ENCODE measurements at places on chromosomes 7 and 10. TPM values are rescaled to one million over a fixed set of nuclear protein-coding genes. Genes with fewer than 3 reads are reported as not detected.
A peak's percentile ranks its signal among the peaks of the same experiment; 100 is the strongest.

The IDI1 gene
- total RNA-seq: 81.5 TPM

The DKK1 gene
- not detected for total RNA-seq

The UFSP1 gene
- total RNA-seq: 3.7 TPM

The CCL26 gene
- total RNA-seq: not detected

The SHLD2 gene
- 43.7 TPM for total RNA-seq

The SLC26A4 gene
- not detected for total RNA-seq

The AOAH gene
- total RNA-seq: 139 TPM

The MYH16 gene
- not detected for total RNA-seq

The CDK5 gene
- 10.8 TPM for total RNA-seq

DNA sequence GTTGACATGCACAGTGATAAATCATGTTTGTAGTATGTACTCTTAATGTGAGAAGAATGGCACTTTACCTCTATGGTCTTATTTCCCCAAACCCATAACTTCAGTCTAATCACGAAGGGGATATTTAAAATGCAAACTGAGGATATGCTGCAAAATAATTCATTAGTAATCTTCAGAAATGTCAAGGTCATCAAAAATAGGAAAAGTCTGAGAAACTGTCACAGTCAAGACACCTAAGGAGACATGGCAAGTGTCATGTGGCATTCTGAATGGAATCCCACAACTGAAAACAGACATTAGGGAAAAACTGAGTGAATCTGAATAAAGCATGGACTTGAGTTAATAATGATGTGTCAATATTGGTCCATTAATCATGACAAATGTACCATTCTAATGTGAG is 605.5 kb upstream of the ANKRD30A start:
- DNase-seq: no peak
- no peak overlapping the region for H3K27ac ChIP-seq
- no peaks in the 10 kb centered on the region for H3K36me3 ChIP-seq
- no peaks in the 10 kb centered on the region for H3K27me3 ChIP-seq

DNA sequence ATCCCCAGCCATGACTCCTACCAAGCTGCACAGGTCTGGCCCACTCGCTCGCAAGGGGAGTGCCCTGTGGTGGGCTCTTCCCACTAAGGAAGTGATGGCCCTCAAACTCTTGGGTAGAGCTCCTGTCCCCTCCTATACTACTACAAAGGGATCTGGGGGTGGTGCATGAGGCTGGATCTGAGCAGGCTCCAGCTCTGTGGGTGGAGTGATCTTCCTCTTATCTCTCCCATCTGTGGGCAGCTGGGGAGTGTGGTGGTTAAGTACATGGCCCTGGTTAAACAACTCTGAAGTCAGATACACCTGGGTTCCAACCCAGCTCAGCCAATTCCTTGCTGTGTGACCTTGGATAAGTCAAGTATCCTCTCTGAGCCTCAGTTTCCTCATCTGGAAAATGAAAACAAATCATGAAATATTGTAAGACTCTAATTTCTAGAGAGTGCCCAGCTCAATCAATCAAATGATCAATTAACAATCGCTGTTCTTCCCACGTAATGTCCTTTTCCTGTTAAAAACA is 17.4 kb downstream of the DDIT4 start:
- no peak for DNase-seq
- H3K27me3 ChIP-seq: no peaks in the 10 kb centered on the region
- no peak overlapping the region for H3K4me3 ChIP-seq

DNA sequence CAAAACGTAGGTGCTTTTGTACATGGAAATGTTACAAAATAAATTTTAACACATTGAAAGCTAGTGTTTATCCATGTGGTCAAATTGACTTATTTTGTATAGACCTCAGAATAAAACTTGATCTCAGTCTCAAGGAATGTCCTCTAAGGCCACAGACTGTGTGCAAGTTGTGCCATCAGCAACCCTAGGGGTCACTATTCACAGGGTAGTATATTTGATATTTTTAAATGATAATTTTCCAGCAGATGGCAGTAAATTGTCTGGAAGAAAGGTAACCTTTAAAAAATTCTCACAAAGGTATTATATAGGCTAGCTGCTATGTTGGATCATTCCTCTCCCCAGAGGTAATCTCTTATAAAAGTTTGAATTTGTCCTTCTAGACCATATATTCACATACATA is 12.9 kb upstream of the SNX10 start:
- no peaks in the 10 kb centered on the region for H3K27me3 ChIP-seq
- no peak for DNase-seq
- no peak overlapping the region for H3K27ac ChIP-seq
- no peaks in the 10 kb centered on the region for H3K36me3 ChIP-seq
- no peak overlapping the region for H3K4me3 ChIP-seq
- H3K4me1 ChIP-seq: no peaks in the 10 kb centered on the region

- peak; percentile 9 for DNase-seq
- H3K36me3 ChIP-seq: no peaks in the 10 kb centered on the region
Measured at GRCh38 chr7:148142660-148143248, 447.8 kb upstream of the C7orf33 start.

GRCh38 chr10:14560791-14561765 is 213.6 kb downstream of the FAM107B start:
- DNase-seq: no peak
- no peaks in the 10 kb centered on the region for H3K27me3 ChIP-seq
- no peak overlapping the region for H3K27ac ChIP-seq
- H3K4me1 ChIP-seq: peaks cover 20% of the 10 kb centered on the region
- no peak overlapping the region for H3K4me3 ChIP-seq

- no peaks in the 10 kb centered on the region for H3K36me3 ChIP-seq
- no peak for DNase-seq
- H3K4me1 ChIP-seq: no peaks in the 10 kb centered on the region
- H3K27me3 ChIP-seq: no peaks in the 10 kb centered on the region
- H3K27ac ChIP-seq: no peak overlapping the region
- no peak overlapping the region for H3K4me3 ChIP-seq
Measured at GRCh38 chr10:5514226-5514850, 10.4 kb upstream of the CALML3 start.

GRCh38 chr7:135188298-135188984 is 17.9 kb upstream of the CYREN start:
- no peak overlapping the region for H3K27ac ChIP-seq
- no peak overlapping the region for H3K4me3 ChIP-seq
- no peak for DNase-seq
- H3K27me3 ChIP-seq: no peaks in the 10 kb centered on the region
- peaks cover 34% of the 10 kb centered on the region for H3K36me3 ChIP-seq

GRCh38 chr10:95783741-95784140 is 27.8 kb downstream of the ENTPD1 start:
- H3K27me3 ChIP-seq: no peaks in the 10 kb centered on the region
- peaks cover 4% of the 10 kb centered on the region for H3K4me1 ChIP-seq
- no peak overlapping the region for H3K4me3 ChIP-seq
- no peaks in the 10 kb centered on the region for H3K36me3 ChIP-seq
- H3K27ac ChIP-seq: peak overlapping the region; percentile 18
- no peak for DNase-seq

DNA sequence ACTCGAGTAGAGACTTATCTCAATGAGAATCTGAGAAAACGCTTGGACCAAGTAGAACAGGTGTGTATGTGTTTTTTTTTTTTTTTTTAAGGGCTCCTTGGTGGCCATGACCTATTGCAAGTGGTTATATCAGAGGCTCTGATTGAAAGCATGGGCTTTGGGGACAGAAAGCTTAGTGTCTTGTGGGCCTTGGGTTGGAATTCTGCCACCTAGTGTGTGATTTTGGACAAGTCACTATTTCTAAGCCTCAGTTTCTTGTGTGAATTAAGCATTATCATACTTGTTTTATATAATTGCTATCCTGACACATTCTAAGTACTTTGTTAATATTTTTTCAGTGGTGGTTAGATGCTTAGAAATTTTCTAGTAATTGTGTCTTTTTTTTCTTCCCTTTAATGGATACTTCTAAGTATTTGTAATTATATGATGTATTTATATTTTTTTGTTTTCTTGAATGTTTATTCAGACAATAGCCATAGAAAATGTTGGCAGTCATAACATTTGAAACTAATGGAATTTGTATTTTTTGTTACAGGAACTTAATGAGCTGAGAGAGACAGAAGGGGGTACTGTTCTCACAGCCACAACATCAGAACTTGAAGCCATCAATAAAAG is 33.1 kb downstream of the SMC3 start:
- no peaks in the 10 kb centered on the region for H3K27me3 ChIP-seq
- DNase-seq: no peak
- no peak overlapping the region for H3K4me3 ChIP-seq
- no peak overlapping the region for H3K27ac ChIP-seq
- no peaks in the 10 kb centered on the region for H3K4me1 ChIP-seq

GRCh38 chr7:105600720-105601550 is 19.6 kb upstream of the EFCAB10 start:
- no peak overlapping the region for H3K4me3 ChIP-seq
- H3K27me3 ChIP-seq: no peaks in the 10 kb centered on the region
- no peaks in the 10 kb centered on the region for H3K36me3 ChIP-seq
- H3K27ac ChIP-seq: no peak overlapping the region

GRCh38 chr7:78677391-78677790 is 776.1 kb downstream of the MAGI2 start:
- H3K27ac ChIP-seq: no peak overlapping the region
- no peaks in the 10 kb centered on the region for H3K27me3 ChIP-seq
- H3K4me1 ChIP-seq: no peaks in the 10 kb centered on the region

DNA sequence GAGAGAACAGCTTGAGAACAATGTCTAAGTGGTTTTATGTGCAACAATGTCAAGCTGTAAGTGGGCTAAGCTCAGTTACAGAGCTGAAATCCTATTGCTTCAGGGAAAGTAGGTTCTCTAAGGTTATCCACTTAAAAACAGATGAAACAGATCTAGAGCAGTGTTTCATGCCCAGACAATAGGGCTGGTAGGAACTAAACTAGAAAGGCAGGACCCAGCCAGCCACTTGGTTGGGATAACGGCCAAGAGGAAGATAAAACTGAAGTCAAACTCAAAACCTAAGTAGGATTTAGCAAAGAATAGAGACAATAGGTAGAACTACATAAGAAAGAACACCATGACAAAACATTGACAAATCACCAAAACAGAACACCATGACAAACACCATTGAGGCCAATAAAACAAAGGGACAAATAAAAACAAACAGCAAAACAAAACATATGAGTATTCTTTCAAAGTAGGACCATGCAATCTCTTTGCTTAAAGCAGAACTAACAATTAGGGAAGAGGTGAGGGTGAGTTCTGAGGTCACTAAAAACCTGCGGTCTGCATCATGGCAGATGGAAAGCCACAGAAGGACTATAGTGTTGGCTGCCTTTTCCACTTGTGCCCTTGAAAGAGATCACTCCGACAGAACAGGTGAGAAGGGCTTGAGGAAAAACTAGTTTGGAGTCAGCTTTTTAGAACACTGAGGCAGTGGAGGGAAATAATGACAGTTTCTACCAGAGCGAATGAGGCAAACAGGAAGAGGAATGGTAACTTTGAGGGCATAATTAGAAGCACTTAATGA is 81.0 kb downstream of the HGF start:
- no peak overlapping the region for H3K4me3 ChIP-seq
- no peaks in the 10 kb centered on the region for H3K36me3 ChIP-seq
- H3K27ac ChIP-seq: no peak overlapping the region
- peaks cover 5% of the 10 kb centered on the region for H3K4me1 ChIP-seq
- no peak for DNase-seq

- H3K4me3 ChIP-seq: no peak overlapping the region
- no peak overlapping the region for H3K27ac ChIP-seq
- no peak for DNase-seq
- no peaks in the 10 kb centered on the region for H3K36me3 ChIP-seq
- H3K27me3 ChIP-seq: no peaks in the 10 kb centered on the region
Measured at GRCh38 chr10:68666280-68666760, 54.7 kb upstream of the CCAR1 start.

GRCh38 chr7:133255486-133255885 is 2.6 kb downstream of the EXOC4 start:
- H3K4me1 ChIP-seq: peaks cover 33% of the 10 kb centered on the region
- no peak overlapping the region for H3K27ac ChIP-seq
- DNase-seq: no peak
- no peaks in the 10 kb centered on the region for H3K27me3 ChIP-seq

DNA sequence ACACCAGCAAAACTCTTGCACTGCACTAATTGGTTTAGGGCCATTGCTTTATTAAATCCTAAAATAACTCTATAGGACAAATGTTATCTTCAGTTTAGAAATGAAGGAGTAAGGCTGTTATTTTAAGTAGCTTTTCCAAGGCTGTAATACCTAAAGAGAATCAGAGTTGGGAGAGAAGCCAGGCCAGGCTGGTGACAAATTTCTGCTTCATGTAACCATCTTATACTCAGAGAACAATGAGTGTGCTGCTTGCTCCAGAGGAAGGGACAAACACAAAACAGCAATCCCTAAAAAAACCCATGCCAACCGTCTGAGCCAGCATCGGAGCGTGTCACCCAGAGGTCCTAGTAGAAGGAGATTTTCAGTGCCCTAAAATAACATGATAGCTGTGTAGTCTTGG is 49.7 kb upstream of the TARP start:
- H3K4me1 ChIP-seq: peaks cover 3% of the 10 kb centered on the region
- DNase-seq: no peak
- H3K4me3 ChIP-seq: no peak overlapping the region
- no peaks in the 10 kb centered on the region for H3K36me3 ChIP-seq
- H3K27ac ChIP-seq: no peak overlapping the region
- no peaks in the 10 kb centered on the region for H3K27me3 ChIP-seq

DNA sequence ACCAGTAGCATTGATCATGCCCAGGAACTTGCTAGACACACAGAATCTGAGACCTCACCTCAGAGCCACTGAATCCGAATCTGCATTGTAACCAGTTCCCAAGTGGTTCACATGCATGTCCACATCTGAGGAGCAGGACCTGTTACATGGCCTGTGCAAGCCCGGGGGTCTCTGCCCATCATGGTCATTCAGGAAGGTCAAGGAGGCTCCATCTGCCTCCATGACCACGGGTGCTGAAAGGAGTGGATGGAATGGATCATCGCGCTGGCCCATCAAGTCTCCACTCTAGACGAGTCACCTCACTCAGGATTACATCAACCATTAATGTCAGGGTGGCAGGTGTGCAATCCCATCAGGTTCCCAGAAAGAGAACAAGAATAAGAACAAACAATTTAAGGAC is 85.8 kb upstream of the ADAM12 start:
- H3K36me3 ChIP-seq: no peaks in the 10 kb centered on the region

DNA sequence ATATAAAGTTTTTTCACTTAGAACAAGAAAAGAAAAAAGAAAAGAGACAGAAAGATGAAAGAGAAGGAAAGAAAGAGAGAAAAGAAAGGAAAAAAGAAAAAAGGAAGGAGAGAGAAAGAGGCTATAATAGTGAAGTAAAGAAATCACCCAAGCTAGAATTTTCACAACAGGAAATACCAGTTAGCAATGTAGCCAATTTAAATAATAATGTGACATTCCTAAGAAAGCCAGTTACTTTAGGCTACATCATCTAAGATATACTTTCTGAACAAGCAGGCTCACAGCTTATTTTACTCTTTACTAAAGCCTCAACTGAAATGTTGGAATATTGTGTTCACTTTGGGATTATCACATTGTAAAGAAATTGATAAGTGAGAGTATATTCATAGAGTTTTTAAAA is 53.6 kb downstream of the GPR37 start:
- H3K4me3 ChIP-seq: no peak overlapping the region
- no peak overlapping the region for H3K27ac ChIP-seq
- H3K27me3 ChIP-seq: no peaks in the 10 kb centered on the region
- no peaks in the 10 kb centered on the region for H3K4me1 ChIP-seq
- H3K36me3 ChIP-seq: no peaks in the 10 kb centered on the region
- no peak for DNase-seq
